ENCODE measurements at places on chromosomes 12 and 14.

GRCh38 chr14:98210045-98210672, 1061.8 kb downstream of the BCL11B start:
- H3K4me1 ChIP-seq, result peaks cover 49% of the 10 kb centered on the region
- peak overlapping the region; percentile 97 for H3K27ac ChIP-seq
- no peaks in the 10 kb centered on the region for H3K36me3 ChIP-seq
- peak overlapping the region; percentile 72 for H3K4me3 ChIP-seq
- peak; percentile 39 for DNase-seq
- H3K27me3 ChIP-seq, result no peaks in the 10 kb centered on the region

DNA sequence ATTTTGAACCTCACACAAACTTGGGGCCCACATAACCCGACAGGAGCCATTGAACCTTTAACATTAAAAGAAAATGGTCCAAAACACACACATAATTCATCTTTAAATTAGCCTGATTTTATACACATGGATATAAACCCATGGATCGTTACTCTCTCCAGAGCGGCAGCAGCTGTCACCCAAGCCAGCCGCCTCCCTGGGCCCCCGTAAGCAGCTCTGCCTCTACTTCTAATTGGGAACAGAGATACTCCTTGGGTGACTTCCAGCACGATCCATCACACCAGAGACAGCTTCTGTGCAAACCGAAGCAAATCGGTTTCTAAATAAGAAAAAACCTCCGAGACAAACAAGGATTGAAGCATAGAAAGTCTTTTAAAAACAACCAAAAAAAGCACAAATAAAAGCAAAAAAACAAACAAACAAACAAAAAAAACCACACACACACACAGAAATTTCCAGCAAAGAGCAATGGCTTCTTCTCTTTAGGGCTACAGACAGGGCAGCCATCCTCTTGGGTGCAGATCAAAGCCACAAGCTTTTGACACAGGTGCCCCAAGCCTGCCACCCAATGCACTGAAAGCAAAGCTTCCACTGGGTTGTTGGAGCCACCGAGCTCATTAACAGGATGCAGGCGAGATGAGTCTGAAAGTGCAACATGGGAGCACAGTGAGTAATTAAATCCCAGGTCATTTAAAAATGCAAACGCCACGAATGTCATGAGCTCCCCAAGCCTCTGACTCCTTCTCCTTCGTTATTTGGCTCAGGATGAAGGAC, 156.9 kb downstream of the DPF3 start:
- H3K27ac ChIP-seq, result no peak overlapping the region
- peaks cover 7% of the 10 kb centered on the region for H3K27me3 ChIP-seq
- no peaks in the 10 kb centered on the region for H3K4me1 ChIP-seq
- DNase-seq, result no peak
- peaks cover 3% of the 10 kb centered on the region for H3K36me3 ChIP-seq

GRCh38 chr12:26651566-26652188, 181.3 kb downstream of the ITPR2 start:
- H3K4me1 ChIP-seq, result no peaks in the 10 kb centered on the region
- no peak overlapping the region for H3K27ac ChIP-seq
- peak; percentile 21 for DNase-seq
- no peaks in the 10 kb centered on the region for H3K27me3 ChIP-seq

DNA sequence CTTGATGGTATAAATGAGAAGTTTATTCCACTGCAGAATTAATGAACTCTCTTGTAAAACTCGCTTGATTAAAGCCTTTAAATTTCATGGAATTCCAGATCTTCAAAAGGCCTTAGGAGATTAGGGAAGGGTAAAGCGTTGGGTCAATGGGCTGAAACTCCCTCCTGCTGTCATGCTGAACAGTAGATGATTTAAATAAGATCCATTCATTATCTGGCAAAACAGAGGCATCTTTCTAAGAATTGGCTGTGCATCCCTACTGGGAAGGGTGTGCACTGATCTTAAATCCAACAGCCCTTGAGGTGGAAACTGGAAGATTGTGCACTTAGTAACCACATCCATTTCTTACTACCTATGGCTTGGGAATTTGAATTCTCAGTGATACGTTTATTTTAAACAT, 56.0 kb downstream of the PLCZ1 start:
- no peaks in the 10 kb centered on the region for H3K36me3 ChIP-seq
- H3K4me3 ChIP-seq, result no peak overlapping the region
- H3K27ac ChIP-seq, result no peak overlapping the region

- no peaks in the 10 kb centered on the region for H3K27me3 ChIP-seq
- H3K27ac ChIP-seq, result no peak overlapping the region
- peaks cover 3% of the 10 kb centered on the region for H3K4me1 ChIP-seq
These were observed 24.9 kb downstream of the PSMC1 start for GRCh38 chr14:90281261-90281660.

DNA sequence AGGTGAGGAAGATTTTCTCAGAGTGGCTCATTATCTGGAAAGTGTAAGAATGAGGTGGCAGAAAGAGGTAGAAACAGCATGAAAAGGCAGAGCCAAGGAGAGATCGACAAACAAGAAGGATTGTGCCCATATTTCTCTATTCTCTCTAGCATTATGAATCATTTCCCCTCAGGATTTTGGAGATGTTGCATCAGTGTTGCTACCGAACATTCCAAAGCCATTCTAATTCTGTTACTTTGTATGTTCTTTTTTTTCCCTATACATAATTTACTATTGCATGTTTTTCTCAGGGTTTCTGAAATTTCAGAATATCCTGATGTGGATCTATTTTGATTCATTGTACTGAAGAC, 61.4 kb downstream of the KICS2 start:
- no peaks in the 10 kb centered on the region for H3K36me3 ChIP-seq
- DNase-seq, result no peak
- H3K27me3 ChIP-seq, result peaks cover 4% of the 10 kb centered on the region
- H3K4me1 ChIP-seq, result no peaks in the 10 kb centered on the region

DNA sequence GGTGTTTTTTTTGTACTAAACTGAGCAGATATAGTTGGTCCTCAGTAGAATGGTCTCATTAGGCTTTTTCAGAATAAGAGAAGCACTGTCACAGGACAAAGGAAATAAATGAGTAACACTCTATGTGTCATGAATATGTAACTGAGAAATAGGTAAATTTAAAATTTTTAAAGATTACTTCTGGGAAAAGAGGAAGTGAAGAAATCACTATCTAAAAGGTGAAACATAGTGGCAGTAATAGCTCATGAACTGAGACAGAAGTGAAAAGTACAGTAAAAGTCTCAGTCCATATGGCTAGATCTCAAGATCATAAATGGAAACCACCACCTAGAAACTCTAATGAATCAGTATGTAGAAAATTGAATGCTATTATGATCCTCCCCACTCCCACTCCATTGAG, 89.3 kb upstream of the TTC7B start:
- H3K27me3 ChIP-seq, result no peaks in the 10 kb centered on the region
- no peaks in the 10 kb centered on the region for H3K4me1 ChIP-seq
- H3K36me3 ChIP-seq, result peaks cover 10% of the 10 kb centered on the region
- H3K4me3 ChIP-seq, result no peak overlapping the region

DNA sequence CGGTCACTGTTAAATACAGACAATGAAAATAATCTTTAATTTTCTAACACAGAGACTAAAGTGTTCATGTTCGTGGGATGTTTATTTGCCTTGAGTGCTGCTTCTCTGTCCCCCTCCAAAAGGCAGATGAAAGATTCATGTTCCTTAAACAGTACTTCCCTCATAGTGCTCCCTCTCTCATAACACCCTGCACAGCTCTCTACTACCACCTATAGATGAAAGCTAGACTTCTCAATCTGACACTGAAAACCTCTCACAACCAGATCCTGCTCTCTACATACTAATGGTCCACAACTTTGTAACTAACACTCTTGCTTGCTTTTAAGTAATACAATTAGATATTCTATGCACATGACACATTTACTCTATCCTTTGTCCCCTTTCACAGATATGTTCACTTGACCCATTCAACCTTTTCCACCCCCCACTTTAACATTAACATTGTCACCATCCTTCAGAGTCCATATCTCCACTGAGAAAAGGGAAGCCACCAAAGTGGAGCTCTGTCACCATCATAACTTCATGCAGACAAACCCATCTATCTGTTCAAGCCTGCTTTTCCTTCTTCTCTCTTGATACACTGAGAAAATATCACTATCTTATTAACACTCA, 266.4 kb upstream of the USP15 start:
- no peaks in the 10 kb centered on the region for H3K4me1 ChIP-seq
- no peaks in the 10 kb centered on the region for H3K27me3 ChIP-seq
- no peak overlapping the region for H3K4me3 ChIP-seq
- no peak for DNase-seq
- H3K36me3 ChIP-seq, result no peaks in the 10 kb centered on the region

DNA sequence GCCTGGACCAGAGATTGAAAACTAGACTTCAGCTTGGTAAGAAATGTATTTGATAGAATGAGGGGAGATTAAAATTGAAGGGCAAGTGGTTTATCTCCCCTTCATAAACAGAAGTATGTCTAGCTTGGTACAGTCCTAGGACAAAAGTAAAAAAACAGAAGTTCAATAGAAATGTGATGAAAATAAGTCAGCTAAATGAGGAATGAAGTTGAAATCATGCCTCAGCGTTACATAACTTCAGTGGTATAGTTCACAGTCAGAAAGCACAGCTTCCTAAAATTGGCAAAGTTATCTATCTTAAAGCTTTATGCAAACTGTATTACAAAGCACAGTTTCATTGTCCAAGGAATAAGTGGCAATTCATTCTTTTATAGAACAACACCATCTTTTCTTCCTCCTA, 90.2 kb upstream of the SYT10 start:
- no peaks in the 10 kb centered on the region for H3K4me1 ChIP-seq
- no peaks in the 10 kb centered on the region for H3K27me3 ChIP-seq

DNA sequence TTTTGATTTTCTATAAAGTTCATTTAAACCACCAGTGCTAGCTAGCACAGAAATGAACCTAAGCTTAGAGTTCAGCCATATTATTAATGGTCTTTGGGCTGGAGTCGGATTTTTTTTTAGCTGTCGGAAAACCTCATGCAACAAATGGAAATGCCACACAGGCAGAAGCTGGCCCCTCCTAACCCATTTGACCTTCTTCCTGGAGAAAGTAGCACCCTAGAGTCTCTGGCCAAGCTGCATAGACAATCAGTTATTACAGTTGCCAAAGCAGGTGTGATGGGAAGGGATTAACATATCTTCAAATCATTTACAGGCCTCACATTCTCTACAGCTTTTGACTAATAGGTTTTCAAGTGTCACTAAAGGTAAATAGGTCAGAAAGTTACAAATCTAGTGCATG, 49.4 kb downstream of the PTPRQ start:
- no peaks in the 10 kb centered on the region for H3K27me3 ChIP-seq
- H3K4me1 ChIP-seq, result no peaks in the 10 kb centered on the region

DNA sequence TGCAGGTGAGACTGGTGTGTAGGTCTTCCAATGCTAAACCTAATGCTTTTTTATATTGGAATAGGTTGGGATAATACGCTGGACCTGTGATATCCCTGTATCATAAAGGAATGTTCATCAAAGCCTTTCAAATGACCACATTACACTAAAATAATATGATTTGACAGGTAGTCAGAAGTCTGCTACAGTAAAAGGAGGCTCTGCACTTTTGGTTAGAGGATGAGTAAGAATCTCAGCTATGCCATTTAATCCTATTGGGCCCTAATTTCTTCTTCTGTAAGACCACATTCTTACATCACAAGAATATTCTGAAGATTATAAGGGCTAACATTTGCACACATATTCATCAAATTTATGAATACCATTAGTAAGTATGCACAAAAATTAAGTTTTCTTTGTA, 250.5 kb upstream of the FLRT2 start:
- H3K4me1 ChIP-seq, result no peaks in the 10 kb centered on the region
- H3K27ac ChIP-seq, result no peak overlapping the region
- H3K27me3 ChIP-seq, result no peaks in the 10 kb centered on the region
- H3K4me3 ChIP-seq, result no peak overlapping the region

- H3K4me3 ChIP-seq, result no peak overlapping the region
- H3K4me1 ChIP-seq, result peaks cover 9% of the 10 kb centered on the region
- H3K36me3 ChIP-seq, result no peaks in the 10 kb centered on the region
- no peaks in the 10 kb centered on the region for H3K27me3 ChIP-seq
- no peak for DNase-seq
- H3K27ac ChIP-seq, result no peak overlapping the region
These were observed 210.2 kb downstream of the PTPRO start for GRCh38 chr12:15532364-15532977.

GRCh38 chr14:55512421-55512820, 67.6 kb upstream of the KTN1 start:
- H3K4me1 ChIP-seq, result no peaks in the 10 kb centered on the region
- DNase-seq, result no peak
- H3K4me3 ChIP-seq, result no peak overlapping the region
- H3K36me3 ChIP-seq, result no peaks in the 10 kb centered on the region

- peaks cover 5% of the 10 kb centered on the region for H3K36me3 ChIP-seq
- peak overlapping the region; percentile 9 for H3K27ac ChIP-seq
- no peak overlapping the region for H3K4me3 ChIP-seq
- no peak for DNase-seq
These were observed 10.4 kb downstream of the G2E3 start for GRCh38 chr14:30569216-30569902.

- H3K27ac ChIP-seq, result peak overlapping the region; percentile 10
- peaks cover 19% of the 10 kb centered on the region for H3K4me1 ChIP-seq
- peak overlapping the region; percentile 56 for H3K4me3 ChIP-seq
- H3K36me3 ChIP-seq, result no peaks in the 10 kb centered on the region
- DNase-seq, result peak; percentile 35
These were observed 26.2 kb upstream of the CHPT1 start for GRCh38 chr12:101671157-101671791.

DNA sequence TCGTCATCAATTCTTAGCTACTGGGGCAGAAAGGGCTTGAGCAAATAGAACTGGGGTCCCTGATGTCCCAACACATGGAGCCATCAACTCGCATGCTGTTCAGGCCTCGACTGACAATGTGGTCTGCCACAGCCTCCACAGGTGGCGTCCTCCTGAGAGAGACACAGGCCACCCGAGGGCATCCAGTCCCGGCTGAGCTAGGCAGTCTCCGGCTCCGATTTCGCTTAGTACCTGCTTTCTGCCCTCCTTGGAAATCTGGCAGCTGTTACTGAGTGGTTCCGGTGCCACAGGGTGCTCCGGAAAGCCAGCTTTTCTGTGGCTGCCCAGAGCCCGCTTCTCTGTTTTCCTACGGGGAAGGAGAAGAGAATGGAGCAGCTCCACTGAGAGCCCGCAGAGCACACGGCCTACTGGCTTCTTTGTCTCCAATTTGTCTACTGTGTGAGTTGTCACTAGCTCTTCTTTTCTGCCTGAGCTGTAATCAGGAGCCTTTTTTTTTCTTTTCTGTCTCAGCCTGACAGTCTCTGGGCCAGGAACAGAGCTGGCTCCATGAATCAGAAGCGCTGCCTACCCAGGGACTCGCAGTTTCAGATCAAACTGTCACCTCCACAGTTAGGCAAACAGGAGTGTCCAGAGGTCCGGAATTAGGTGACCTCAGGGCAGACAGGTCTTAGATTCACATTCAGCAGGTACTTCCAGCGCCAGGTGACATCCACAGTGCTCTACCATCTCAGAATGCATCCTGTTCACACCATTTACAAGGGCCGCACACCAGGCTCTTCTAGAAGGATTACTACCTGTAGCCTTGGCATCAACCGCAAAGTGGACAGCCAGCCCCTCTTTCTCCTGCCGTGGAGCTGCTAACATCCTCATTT, 73.3 kb downstream of the MOK start:
- no peaks in the 10 kb centered on the region for H3K4me1 ChIP-seq
- H3K27ac ChIP-seq, result no peak overlapping the region
- no peaks in the 10 kb centered on the region for H3K36me3 ChIP-seq
- no peaks in the 10 kb centered on the region for H3K27me3 ChIP-seq

GRCh38 chr12:1634590-1635191, 5.7 kb downstream of the WNT5B start:
- H3K36me3 ChIP-seq, result peaks cover 5% of the 10 kb centered on the region
- H3K4me1 ChIP-seq, result no peaks in the 10 kb centered on the region
- DNase-seq, result peak; percentile 57
- peaks cover 45% of the 10 kb centered on the region for H3K27me3 ChIP-seq

All from effector memory CD8-positive, alpha-beta T cell (primary cell).